Trophoblast cell (in vitro differentiated cells and primary cell): ENCODE measurements at places on chromosomes 6 and 20.

DNA sequence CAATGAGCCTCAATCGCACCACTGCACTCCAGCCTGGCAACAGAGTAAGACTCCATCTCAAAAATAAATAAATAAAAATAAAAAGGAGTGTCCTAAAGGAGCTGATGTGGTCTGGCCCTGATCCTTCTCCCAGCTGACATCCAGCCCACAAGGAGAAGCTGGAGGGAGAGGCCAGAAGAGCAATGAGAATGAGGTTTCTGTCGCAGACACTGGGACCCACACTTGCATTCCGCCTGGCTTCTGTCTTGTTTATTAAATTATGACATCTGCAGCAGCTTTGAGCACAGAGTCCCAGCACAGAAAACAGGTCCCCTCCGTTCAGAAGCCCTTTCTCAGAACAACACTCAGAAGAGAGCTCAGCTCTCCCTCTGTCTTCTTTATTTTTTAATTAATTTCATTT lies 10.3 kb upstream of the E2F1 start:
- DNase-seq = no peak

- no peak for DNase-seq
Measured at GRCh38 chr6:1392813-1393640, 3.7 kb downstream of the FOXF2 start.

- DNase-seq = peak; percentile 76
Measured at GRCh38 chr6:37897321-37897720, 77.8 kb downstream of the ZFAND3 start.

GRCh38 chr20:47353692-47354463 lies 2.6 kb downstream of the ZMYND8 start:
- no peak for DNase-seq

DNA sequence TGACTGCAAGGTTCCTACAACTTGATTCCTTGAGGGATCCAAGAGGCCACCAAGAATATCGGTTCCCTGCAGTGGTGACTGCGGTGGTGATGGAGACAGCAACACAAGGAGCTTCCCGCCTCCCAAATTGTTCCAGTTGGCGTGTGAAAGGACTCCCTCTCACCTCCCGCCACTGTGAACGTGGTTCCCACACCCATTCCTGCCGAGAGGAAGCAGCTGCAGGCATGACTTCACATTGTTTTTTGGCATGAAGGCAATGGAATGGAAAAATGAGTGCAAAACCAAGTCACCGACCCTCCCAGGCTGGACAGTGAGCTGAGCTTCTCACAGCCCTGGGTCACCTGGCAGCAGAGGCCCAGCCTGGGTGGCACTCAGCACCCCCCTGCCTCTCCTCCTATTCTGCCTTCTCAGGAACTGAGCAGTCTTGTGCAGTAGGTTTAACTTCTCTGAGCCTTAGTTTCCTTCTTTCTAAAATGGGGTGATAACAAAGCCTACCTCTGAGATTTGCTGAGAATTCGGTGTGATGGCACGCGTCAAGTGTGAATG lies 75.0 kb downstream of the CNKSR3 start:
- DNase-seq = no peak

DNA sequence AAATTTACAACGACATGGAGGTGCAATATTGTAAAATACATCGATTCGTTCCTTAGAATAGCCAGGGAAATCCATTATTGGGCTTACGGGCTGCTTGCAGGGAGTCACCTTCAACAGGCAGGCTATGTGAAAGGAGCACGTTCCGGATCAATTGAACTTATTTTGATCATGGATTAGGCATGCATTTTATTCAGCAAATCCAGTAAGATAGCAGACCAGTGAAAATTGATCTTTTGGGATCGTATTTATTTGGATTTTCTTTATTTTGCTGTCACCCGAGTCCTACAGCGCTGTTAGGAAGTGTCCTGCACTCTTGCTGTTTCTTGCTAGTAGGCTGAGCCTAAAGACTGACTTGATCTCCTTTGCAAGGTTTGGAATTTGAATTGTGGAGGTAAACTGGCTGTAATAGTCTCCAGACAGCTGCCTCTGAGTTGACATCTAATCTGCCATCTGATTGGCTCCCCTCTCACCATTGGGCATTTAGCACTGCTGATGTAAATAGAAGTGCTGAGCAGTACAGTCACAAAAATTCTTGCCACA lies 3.0 kb downstream of the ARID1B start:
- DNase-seq = peak; percentile 73

- no peak for DNase-seq
Measured at GRCh38 chr6:46730921-46731461, 4.2 kb downstream of the PLA2G7 start.

- DNase-seq = no peak
Measured at GRCh38 chr6:82681119-82681714, 317.6 kb downstream of the TPBG start.

GRCh38 chr6:13281686-13282085 lies 46.7 kb downstream of the TBC1D7 start:
- DNase-seq = no peak

GRCh38 chr6:149065121-149065520 lies 252.4 kb upstream of the TAB2 start:
- no peak for DNase-seq

GRCh38 chr6:25035174-25035511 lies 99.4 kb upstream of the RIPOR2 start:
- no peak for DNase-seq

GRCh38 chr6:146884728-146885127 lies 286.0 kb downstream of the ADGB start:
- no peak for DNase-seq

GRCh38 chr20:41862476-41862875 lies 244.3 kb upstream of the CHD6 start:
- DNase-seq = no peak

GRCh38 chr6:168320634-168321033 lies 1.1 kb upstream of the DACT2 start:
- DNase-seq = peak; percentile 98

DNA sequence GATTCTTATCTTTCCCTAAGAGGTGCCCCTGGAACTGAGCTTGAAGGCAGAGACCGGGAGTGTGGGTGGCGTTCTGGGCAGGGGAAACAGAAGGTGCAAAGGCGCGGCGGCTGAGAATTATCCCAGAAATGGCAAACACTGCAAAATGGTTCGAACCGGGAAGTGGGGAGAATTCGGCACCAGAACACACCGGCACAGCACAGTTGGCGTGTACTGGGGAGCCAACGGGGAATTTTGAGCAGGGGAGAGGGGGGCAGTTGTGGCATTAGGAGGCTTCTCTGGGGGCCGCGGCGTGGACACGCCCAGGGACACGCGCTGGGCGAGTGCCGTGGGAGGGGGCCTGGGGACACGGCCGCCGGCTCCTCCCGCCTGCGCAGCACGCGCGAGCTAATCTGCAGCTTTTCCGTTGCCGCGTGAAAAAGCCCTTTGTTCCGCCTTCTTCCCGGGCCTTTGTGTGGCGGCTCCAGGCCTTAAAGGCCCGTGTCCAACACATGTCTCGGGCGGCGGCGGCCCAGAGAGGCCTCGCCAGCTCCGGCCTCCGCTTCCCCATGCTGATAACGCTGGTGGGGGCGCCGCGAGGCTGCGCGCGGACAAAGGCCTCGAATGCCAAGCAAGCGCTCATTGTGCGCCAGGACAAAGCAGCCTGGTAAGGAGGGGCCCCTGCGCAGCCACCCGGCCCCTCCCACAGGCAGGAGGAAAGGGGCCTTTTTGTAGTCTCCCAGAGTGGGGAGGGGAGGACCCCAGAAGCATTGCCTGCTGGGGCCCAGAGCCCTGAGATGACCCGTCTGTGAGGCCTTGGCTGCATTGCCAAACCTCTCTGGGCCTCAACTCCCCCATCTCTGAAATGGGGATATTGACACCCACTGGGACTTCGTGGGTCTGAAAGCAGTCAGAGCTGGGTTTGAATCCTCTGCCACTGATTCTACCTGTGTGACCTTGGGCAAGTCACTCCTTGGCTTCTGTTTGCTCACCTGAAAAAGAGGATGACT lies 82.8 kb downstream of the CD40 start:
- no peak for DNase-seq

DNA sequence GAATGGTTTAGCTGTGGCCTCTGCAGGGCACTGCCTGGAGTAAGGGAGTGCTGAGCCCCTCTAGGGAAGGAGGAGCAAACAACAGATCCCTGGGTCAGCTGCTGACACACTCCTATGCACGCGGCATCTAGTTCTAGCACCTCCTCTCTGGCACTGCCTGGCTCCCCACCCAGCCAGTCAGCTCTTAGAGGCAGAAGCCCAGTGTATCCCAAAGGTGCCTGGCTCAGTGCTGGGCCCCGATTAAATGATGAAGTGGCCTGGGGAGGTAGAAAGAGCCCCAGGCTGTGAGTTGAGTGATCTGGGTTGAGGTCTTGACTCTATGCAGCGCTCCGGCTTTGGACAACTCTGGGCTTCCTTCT lies 7.6 kb upstream of the VEGFA start:
- DNase-seq = no peak

GRCh38 chr6:68013780-68014515 lies 621.1 kb upstream of the ADGRB3 start:
- DNase-seq = no peak

DNA sequence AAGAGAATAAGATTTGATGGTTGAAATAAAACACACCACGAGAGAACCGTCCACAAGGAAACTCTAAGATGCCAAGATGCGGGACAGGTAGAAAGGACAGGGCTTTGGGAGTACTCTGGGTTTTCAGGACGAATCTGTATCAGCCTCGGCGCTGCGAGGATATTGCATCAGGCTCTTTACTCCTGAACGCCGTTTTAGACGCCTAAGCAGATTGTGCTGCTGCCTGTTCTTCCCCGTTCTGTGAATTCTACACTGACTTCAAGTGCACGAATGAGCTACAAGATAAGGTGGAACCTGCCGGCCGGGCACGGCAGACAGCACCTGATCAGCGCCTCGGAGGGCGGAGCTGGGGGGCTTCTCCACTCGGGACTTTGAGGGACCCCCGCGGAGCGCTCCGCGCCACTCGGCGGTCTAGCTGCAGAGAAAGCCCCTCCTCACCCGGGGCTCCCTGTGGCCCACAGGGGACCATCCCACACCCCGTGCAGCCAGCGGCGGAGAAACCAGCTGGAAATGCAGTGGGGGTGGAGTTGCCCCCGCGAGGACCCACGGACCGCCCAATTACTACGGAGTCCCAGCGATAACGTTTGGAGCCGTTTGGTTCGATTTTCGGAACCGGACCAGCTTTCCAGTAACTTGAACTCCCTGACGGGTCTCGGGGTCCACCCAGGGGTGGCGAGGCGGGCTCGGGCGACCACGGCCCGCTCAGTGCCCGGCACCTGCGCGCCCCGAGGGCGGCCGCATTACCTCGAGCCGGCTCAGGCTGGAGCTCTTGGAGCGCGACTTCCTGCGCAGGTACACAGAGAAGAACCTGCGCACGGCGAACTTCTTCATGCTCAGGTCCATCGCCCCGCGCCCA lies 646 bp downstream of the RPS6KA2 start:
- DNase-seq = no peak

GRCh38 chr6:111543913-111544435 lies 61.0 kb upstream of the REV3L start:
- no peak for DNase-seq

GRCh38 chr6:47438481-47439347 lies 38.9 kb upstream of the CD2AP start:
- no peak for DNase-seq

DNA sequence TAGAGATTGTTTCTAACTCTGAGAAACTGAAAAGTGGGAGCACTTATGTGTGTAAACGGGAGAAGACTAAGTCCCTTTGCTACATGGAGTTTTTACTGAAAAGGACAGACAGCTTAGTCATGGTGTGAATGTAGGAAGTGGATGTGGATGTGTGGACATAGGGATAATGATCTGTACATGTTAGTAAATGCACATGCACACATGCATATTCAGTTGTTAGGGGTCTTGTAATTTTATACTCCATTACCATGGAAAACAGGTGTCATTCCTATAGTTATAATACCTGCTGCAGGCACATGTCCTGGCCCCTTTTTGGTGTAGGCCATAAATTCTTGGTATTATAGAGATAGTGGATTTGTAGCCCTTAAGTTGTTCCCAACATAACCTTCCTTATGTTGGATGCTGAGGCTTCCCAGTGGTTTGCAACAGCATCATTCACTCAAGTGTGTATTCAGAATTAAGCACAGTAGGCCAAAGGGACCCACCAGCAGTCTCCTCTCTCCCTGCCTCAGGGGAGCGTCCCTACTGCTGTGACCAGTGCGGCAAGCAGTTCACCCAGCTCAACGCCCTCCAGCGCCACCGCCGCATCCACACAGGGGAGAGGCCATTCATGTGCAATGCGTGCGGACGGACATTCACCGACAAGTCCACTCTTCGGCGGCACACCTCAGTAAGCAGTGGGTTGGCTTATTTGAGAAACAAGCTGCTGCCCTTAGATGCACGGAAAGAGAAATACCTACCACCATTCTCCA lies 7.3 kb downstream of the GZF1 start:
- peak; percentile 41 for DNase-seq

- no peak for DNase-seq
Measured at GRCh38 chr6:137341681-137342195, 122.6 kb upstream of the IFNGR1 start.

DNA sequence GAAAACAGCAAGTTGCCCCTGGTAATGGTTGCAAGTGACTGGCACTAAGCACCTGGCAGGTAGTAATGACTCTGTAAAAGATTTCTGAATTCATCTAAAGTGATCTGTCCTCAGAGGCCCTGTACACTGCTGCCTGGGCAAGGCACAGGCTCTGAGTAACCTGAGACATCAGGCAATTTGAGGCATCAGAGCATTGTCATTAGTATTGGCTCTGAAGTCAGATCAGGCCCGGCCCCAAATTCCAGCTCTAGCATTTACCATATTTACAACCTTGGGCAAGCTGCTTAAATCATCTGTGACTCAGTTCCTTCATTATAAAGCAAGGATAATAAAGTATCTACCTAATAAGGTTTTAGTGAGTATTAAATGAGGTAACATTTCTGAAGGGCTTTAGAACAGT lies 17.3 kb upstream of the TENT5A start:
- DNase-seq = no peak

- peak; percentile 56 for DNase-seq
Measured at GRCh38 chr6:122610690-122611455, 668 bp downstream of the PKIB start.

DNA sequence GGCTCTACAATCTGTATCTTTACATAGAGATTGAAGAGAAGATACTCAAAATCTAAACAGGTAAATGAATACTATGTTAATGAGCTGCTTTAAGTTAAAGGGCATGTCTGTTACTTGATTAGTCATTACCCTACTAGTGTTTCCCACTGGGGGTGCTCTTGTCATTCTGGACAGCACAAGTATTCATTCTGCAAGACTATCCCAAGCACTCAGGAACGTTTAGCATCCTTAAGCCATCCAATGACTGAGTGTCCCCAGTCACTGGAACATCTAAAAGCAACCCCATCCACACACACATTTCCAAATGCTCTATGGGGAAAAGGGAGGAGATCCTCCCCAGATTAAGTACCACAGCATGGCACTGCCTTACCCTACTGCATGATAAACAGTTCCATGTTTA lies 25.7 kb downstream of the EZR start:
- peak; percentile 60 for DNase-seq

DNA sequence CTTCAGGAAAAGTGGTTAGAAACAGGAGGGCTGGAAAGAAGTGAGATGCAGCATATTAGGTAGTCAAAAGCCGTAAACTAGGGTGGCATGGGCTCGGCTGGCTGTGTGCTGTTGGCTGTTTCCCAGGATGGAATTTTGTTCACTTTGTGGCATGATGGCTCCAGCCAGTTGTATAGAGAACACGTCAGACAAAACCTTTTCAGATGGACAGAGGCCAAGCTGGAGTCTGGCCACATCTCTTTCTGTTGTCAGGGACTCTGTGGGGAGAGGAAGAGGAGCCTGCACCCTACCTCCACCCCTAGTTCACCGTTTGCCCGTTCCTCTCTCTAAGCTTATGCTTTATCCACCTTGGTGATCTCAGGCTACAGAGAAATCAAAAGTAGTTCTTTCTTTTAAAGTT lies 22.0 kb downstream of the C6orf89 start:
- no peak for DNase-seq
